Hindlimb muscle (tissue), 1 donor: ENCODE measurements at places on chromosomes 6 and 20. TPM values are rescaled to one million over a fixed set of nuclear protein-coding genes. Genes with fewer than 3 reads are reported as not detected.

SLC17A3 gene
- not detected for polyA plus RNA-seq

MYLK4 gene
- 12.3 TPM for polyA plus RNA-seq

DNA sequence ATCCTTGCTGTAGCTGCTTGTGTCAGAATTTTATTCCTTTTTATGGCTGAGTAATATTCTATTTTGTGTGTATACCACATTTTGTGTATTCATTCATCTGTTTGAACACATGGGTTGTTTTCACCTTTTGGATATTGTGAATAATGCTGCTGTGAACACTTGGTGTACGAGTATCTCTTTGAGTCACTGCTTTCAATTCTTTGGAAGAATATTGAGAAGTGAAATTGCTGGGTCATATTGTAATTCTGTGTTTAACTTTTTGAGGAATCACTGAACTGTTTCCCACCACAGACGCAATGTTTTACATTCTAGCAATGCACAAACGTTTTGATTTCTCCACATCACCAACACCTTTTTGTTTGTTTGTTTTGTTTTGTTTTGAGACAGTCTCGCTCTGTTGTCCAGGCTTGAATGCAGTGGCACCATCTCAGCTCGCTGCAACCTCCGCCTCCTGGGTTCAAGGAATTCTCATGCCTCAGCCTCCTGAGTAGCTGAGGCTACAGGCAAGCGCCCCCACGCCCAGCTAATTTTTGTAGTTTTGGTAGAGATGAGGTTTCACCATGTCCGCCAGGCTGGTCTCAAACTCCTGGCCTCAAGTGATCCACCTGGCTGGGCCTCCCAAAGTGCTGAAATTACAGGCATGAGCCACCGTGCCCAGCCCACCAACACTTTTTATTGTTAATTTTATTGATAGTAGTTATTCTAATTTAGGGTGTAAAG is 21.7 kb downstream of the CPXM1 start:
- DNase-seq = no peak

DNA sequence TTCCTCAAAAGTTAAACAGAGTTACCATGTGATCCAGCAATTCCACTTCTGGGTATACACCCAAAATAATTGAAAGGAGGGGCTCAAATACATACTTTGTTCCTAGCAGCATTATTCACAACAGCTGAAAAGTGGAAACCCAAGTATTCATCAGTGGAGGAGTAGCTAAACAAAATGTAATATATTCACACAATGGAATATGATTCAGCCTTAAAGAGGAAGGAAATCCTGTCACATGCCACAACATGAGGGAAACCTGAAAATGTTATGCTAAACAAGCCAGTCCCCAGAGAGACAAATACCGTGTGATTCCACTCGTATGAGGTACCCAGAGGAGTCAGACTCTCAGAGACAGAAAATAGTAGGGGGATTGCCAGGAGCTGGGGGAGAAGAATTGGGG is 44.5 kb downstream of the PXDC1 start:
- no peak for DNase-seq

GRCh38 chr20:15794409-15794808 is 778.8 kb downstream of the KIF16B start:
- DNase-seq = no peak

DNA sequence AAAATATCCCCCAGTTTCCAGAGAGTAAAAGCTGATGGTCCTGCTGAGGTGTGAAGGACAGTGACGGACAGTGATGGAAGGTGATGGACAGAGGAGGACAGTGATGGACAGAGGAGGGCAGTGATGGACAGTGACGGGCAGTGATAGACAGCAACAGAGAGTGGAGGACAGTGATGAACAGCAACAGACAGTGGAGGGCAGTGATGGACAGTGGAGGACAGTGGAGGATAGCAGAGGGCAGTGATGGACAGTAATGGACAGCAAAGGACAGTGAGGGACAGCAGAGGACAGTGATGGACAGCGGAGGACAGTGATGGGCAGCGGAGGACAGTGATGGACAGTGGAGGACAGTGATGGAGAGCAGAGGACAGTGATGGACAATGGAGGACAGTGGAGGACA is 2.7 kb upstream of the NKAIN4 start:
- DNase-seq = no peak

DNA sequence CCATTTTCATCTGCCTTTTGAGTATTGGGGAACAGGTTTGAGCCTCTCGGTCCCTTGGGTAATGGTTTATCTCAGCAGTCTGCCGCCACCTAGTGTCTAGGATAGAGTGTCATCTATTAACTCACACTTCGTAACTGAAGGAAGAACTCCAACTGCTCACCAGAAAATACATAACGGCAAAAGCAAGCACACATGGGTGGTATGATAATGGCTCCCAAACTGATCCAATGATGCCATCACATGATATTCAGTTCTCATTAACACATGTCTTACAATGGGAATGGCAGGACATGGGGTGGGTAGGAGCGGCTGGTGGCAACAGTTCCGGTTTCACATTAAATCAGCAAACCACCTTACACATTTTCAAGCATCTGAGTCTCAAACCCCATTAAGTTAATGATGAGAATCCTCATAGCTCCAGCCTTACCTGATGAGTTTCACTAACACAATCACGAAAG is 110.7 kb upstream of the PHACTR1 start:
- DNase-seq = peak; percentile 40

GRCh38 chr6:121884091-121884490 is 448.6 kb downstream of the GJA1 start:
- no peak for DNase-seq

DNA sequence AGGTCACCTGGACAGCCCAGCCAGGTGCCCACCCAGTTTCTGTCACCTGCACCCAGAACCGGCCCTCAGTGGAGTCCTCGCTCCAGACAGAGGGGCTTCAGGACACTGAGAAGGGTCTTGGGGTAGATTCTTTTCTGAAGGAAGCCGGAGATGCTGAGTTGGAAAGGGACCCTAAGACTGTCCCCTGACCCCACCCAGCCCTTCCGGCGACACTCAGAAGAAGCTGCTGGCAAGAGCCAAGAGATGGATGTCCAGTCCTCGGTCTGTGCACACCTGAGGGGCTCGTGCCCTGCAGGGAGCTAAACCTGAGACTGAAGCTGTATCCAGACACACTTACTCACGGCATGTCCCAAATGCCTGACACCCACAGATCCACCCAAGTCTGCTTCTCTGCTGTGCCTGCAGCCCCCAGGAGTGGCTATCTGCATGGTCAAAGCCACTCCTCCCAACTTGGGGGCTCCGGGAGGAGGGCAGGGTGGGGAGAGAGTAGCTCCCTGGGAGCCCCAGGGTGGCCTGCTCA is 20.2 kb downstream of the NTSR1 start:
- no peak for DNase-seq

DNA sequence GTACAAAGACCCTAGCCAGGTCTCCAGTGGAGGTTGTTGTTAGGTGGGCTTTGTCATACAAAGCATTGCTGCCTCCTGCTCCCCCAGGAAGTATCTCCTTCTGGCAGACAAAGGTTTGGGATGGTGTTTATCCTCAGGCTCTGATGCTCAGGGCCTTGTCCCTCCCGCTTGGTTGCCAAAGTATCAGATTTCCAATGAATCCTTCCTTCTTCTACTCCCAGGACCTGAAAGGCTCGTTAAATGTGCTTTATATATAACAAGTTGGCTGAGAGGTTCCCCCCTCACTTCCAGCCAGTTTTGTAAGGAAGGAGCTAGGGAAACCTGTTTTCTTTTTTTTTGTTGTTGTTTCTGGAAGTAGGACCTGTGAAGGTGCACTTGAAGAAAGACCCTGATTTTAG is 14.4 kb downstream of the PTK7 start:
- DNase-seq = no peak
